ENCODE measurements at places on chromosomes 2 and 18.

DNA sequence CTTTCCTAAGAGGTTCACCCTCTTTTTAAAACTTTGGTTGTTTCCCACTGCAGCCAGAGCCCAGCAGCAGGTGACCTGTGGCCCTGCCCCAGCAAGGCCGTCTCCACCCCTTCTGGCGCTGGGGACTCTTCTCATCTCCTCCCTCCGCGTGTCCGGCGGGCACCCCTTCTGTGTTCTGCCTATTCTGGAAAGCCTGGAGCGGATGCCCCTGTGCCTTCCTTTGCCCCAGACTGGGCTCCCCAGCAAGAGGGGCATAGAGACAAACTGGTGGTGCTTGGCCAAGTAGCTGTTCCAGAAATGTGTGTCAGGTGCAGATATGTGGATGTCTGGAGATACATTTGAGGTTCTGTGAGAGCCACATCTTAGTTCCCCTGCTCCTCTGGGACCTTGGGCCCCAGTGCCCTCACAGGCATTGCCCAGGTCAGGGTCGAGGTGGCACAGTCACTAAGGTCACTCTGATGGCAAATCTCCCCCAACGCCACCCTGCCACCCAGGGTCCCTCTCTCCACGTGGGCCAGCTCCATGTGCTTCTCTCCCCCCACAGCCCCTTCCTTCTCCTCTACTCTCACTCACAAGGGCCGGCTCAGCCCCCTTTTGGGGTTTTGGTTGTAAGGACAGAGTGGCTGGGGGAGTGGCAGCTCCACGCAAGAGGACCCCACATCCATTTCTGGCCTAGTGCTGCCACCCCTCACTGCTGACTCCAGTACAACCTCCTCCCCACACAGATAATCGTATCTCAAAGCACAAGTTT, 35.5 kb upstream of the TAF1B start:
- no peak for DNase-seq

DNA sequence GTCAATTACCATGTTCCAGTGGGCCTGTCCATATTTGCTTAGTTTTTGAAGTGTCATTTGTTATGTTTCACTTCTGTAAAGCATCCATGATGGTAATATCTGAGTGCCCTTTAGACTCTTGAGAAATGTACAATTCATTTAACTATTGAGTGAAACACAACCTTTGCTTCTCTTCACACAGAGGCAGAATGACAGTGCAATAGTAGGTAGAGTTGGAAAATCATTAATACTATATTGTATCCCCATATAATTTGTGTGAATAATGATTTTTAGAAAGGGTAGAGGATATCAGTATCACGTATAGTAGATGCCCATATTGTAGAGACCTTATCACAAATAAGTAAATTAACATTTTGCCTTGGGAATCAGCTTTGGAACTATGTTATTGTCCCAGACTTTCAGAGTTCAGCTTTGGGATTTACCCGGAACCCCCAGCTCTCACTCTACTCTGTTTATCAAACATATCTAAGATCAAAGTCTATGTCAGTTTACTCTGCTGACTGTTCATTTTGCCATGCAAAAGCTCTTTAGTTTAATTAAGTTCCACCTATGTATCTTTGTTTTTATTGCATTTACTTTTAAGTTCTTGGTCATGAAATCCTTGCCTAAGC, 172.7 kb upstream of the NOL4 start:
- DNase-seq, result no peak

- no peak for DNase-seq
Measured at GRCh38 chr2:233143700-233144331, 83.7 kb downstream of the INPP5D start.

DNA sequence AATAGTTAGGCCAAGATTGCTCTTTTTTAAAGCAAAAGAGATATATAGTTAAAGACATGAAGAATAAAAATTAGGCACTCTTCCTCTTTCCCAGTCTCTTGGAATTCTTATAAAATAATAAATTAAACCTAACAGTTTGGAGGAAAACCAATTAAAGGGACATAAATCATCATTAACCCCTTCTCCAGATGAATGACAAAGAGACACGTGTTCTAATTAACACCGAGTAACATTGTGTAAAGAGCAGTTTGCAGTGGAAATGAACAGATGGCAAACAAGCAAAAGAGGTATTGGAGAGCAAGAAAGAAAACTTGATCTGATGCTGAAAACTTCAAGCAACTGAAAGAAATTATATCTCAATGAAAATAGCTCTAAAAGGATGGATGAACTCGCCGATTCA, 48.4 kb downstream of the BCL2 start:
- no peak for DNase-seq

GRCh38 chr2:10810202-10811161, 2.1 kb downstream of the PDIA6 start:
- DNase-seq, result no peak

DNA sequence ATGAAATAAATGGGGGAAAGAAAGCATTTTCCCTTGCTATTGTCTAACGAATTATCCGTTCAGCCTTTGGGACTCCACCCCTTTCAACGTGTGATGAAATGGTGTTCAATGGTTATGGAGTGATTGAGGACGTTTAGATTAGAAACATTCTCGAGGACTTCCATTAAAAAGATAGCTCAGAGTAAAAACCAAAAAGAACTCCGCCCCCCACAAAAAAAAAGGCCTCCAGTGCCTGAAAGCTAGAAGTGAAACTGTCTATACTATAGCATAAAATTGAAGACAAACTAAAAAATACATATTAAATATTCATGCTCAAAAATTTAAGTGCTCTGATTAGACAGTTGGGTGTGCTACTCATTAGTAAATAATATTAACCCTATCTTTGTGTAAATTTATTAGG, 3.0 kb upstream of the ZNF516 start:
- DNase-seq, result no peak

GRCh38 chr2:99140860-99141109, 722 bp upstream of the C2orf15 start:
- no peak for DNase-seq

GRCh38 chr2:176844461-176844860, 368.1 kb upstream of the HNRNPA3 start:
- no peak for DNase-seq

GRCh38 chr2:3536682-3537632, 17.6 kb upstream of the ADI1 start:
- DNase-seq, result no peak

DNA sequence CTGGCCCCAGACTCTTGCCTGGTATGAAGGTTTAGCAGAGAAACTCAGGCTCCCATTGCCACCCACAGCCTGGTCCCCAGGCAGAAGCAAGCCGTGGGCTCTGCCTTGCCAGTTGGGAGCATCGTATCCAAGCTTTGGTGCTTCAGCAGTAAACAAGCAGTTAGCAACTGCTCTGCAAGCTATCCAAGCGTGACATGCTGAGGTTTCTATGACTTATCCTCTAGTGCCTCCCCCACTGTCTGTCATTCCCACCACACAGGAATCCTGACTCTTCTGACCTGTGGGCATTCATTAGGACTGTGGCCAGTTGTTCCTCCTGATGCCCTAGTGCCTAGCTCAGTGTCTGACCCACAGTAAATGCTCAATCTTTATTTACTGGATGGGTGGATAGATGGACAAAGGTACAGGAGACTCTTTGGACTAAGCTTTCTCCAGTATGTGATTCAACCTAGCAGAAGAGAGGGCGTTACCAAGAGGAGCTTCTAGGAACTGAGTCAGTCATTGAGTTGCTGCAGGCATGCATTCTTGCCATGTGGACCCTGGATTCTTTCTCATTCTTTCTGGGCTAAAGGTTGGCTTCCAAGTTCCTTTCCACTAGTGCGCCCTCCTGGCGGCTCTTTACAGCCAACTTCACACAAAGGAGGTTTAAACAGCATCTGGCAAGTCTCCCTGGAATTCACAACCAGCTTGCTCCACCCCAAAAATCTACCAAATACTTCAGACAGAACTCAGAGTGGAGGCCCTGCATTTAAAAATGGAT, 40.6 kb upstream of the MRPL19 start:
- DNase-seq, result no peak

DNA sequence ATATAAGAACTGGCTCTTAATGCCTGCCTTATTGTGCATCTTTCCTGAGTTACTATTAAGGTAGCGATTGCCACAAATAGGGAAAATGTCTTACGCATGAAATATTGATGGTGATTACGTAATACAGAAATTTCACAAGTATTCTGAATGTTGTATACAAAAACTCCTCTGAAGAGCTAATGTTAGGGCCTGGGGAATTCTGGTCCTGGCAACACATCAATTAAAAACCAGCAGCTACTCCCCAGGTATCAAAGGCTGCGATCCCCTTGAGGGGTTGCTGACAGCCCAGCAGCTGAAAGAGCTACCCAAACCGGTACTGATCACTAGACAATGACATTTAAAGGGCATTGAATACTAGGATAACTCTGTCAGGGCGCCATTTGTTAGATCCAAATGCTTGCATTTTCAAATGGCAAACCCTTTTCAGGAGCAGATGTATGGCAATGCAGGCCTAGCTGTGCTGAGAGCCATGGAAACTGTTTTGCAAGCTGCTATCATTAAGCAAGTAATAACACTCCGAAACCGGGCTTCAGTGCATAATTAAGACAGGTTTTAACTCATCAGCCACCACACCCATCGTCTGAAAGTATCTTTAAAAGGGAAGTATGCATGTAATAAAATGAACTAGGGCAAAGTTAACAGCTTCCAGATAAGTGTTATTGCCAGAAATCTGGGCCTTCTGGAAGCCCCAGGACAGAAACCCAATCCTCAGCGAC, 78.4 kb downstream of the CLHC1 start:
- DNase-seq, result no peak

GRCh38 chr2:189609853-189610252, 29.3 kb upstream of the SLC40A1 start:
- no peak for DNase-seq

- no peak for DNase-seq
Measured at GRCh38 chr2:217225596-217225995, 365.7 kb upstream of the TNP1 start.

- no peak for DNase-seq
Measured at GRCh38 chr2:35864141-35864540, 491.4 kb upstream of the CRIM1 start.

DNA sequence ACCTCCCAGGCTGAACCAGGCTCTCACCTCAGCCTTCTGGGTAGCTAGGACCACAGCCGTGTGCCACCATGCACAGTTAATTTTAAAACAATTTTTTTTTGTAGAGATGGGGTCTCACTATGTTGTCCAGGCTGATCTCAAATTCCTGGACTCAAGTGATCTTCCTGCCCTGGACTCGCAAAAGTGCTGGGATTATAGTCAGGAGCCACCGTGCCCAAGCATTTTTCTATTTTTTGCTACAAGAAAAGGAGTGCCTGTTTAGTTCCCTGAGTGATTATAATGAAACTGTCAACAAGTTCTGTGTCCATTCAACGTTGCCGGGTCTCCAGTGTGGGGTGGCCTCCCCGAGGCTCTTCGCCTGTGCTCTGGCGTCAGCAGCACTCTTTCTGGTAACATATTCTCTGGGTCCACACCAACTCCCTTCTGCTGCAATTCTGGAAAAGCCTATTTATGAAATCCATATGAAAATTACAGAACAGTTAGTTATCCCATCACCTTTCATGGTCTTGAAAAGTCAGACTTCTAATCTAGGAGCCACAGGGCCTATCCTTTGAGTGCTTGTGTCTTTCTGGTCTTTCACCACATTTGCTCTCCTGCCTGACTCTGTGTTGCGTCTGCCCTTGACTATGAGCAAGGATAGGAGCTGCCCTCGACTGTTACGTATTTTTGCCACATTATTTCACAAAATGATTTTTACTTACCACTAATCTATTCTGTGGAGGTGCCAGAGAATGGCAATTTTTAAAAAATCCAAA, 172.7 kb downstream of the SOCS6 start:
- DNase-seq, result no peak

DNA sequence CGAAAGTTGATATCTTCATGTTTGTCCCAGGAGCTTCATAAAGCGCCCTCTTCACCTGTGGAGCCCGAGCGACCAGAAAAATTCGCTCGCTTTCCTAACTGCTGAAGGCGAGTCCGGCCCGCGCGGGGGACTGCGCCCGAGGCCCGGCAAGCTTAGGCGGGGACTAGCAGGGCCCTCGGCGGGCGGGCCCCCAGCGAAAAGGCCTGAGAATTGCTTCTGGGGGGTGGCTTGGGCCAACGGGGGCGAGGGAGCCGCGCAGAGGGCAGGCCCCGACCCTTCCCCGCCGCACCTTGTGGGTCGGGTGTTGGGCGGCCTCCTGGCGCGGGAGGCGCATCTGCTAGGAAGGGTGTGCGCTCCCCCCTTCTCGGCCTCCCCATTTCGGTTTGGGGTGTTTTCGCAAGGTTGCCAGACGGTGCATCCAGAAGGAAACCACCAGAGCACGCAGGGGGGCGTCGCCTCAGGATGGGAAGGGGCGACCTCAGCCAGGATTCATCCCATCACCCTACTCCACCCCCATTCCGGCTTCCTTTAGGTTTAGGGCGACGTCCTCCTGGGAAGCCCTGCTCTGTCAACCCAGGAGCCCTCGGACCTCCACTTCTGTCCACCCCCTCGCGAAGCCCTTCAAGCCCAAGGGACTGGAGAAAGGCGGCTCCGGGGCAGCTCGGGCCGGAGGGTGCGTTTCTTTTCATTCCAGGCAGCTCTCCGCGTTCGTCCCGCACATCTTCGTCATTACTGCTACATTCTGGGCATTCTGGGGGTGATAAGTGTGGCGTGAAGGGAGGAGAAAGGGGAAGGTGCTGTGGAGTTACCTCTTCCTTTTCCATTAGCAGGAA, 9.1 kb downstream of the SP9 start:
- no peak for DNase-seq

GRCh38 chr18:3440341-3440740, 9.6 kb upstream of the TGIF1 start:
- DNase-seq, result no peak

- DNase-seq, result no peak
Measured at GRCh38 chr2:152499896-152500735, 165.1 kb downstream of the FMNL2 start.

DNA sequence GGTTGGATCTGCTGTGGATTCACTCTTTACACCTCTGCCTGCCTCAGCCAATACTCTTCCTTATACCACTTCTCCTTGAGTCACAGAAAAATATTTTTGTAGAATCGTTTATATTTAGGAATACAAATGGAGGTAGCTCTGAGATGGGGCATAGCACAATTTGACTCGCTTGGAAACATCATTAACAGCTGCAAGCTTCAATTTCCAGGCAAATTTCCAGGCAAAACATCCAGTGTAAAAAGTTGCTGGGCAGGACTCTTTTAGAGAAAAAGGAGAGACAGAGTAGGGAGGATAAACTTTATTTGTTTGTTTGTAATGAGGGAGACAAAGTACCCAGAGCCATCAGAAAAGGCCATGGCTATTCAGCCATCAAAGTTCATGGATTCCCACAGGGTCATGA, 74.4 kb upstream of the SOX11 start:
- no peak for DNase-seq

DNA sequence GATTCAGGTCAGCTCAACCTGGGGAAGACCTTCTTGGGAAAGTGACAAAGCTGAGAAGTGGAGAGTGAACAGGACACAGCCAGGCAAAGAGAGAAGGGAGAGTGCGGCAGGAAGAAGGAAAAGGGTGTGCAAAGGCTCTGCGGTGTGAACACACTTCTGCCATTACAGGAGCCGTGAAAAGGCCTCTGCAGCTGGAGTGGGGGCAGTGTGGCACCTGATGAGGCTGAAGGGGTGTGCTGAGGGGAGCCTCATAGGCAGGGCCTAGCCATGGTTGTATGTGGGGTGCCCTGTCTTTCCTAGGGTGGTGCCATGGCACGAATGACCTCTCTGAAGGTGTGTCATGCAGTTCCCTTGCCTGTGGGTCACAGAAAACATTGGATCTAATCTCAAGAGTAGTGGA, 347.6 kb downstream of the CYRIA start:
- DNase-seq, result no peak

Measured in activated T-cell treated with anti-CD3 and anti-CD28 coated beads for 1 hour (primary cell).